ENCODE measurements at places on chromosomes 11 and 22.
A peak's percentile ranks its signal among the peaks of the same experiment; 100 is the strongest.

DNA sequence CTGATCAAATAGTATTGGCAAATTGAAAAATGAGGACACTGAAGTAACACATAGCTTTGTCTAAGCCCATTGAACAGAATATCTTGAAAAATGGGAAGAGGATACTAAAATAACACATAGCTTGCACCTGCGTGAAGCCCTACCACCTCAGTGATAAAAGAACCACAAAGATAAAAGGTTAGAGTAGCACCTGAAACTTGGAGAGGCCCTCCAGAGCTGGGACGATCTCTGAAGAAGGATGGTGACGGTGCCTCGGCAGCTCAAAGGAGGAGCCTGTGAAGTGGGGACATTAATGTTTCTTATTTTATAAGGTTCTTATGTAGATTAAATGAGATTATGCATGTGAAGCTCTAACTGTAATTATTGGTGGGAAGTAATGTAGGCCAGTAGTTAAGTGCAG, 23.1 kb upstream of the ARHGAP42 start:
- DNase-seq = no peak

DNA sequence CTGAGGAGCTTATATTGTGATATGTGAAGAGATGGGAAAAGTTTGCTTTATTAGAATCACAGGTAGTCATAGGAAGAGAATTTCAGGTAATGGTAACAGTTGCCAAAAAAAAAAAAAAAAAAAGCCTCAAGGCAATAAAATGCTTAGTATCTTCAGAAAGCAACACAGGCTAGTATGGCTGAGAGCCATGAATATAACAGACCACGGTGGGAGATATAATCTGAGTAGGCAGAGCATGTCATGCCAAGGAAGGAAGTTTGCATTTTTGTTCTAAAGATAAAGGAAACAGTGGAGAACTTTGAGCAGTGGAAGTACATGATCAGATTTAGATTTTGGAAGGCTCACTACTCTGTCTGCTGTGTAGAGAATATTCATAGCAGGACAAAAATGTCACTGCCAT, 211.4 kb downstream of the ETS1 start:
- no peak for DNase-seq

- DNase-seq = no peak
Observed at GRCh38 chr22:44338177-44338810, 25.5 kb upstream of the SHISAL1 start.

- DNase-seq = peak; percentile 5
Observed at GRCh38 chr11:65653229-65654225, 9.2 kb downstream of the RELA start.

GRCh38 chr11:78807351-78807750, 232.7 kb upstream of the NARS2 start:
- DNase-seq = no peak

DNA sequence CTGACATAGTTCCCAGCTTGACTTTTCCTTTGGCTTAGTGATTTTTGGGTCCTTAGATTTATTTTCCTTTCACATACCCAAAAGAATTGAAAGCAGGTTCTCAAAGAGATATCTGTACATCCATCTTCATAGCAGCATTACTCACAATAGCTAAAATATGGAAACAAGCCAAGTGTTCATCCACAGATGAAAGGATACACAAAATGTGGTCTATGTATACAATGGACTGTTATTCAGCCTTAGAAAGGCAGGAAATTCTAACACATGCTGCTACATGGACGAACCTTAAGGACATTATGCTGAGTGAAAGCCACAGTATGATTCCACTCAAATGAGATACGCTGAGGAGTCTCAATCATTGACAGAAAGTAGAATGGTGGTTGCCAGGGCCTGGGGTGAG, 171.8 kb downstream of the IGLL1 start:
- DNase-seq = no peak

GRCh38 chr11:72947229-72947628, 133.0 kb downstream of the ATG16L2 start:
- DNase-seq = no peak

- no peak for DNase-seq
Observed at GRCh38 chr11:67562963-67563704, 20.5 kb upstream of the GSTP1 start.

DNA sequence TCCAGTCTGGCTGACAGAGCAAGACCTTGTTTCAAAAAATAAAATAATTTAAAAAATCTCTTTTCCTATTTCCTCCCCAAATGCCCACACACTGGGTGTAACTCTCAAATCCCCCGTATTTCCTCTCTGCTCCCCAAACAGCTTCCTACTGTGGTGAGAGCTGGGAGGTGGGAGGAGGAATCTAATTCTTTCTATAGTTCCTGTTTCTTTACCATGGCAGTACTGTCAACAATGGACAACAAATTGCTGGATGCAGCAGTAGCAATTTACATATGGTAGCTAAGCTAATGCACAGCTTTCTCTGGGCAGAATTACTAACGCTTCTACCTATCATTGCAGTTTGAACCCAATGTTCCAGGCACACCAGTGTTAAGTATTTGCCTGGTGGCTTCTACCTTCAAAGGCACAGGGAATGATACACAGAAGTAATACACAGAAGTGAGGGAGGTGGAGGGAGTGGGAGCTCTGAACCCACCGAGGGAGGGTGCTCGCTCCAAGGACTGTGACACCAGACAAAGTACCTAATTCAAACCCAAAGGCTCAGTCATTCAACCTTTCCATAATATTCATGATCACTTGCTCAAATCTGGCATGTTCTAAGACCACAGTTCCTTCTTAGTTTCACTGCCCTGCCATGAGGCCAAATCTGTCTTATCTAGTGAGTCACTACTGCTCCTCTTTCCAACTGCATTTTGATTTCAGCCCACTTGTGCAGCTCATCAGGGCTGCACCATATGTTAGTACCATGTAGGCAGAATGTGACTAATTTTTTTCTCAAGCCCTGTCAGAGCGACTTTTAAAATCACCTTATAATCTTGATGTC, 37.9 kb downstream of the CELF1 start:
- peak; percentile 38 for DNase-seq

DNA sequence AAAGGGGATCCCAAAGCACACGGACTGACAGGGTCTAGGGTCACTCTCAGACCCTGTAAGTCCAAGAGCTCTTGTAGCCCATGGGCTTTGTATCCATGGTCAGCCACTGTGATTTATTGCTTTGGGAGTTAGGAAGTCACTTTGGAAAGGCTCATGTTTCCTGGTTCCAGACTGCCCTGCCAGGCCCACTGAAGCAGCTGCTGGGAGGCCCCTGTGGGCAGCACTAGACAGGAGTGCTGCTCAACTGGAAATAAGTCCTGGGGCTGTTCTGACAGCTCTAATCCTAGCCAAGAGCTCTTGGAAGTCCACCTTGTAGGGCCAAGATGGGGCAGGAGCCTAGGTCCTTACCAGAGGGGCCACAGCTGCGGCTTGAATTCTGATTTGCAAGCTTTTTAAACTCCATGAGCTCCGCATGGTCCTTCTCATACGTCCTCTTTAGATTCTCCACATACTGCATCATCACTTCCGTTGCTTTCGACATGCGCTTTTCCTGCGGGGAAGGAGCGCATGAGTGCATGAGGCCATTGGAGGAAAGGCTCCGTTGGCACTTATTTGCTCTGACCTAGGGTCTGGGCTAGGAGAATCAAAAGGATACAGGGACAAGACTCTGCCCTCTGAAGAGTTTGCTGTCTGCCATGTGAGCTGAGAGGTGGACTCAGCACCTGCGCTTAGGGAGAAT, 32.2 kb upstream of the LYVE1 start:
- DNase-seq = no peak

- no peak for DNase-seq
Observed at GRCh38 chr11:114008331-114008730, 33.4 kb downstream of the HTR3A start.

DNA sequence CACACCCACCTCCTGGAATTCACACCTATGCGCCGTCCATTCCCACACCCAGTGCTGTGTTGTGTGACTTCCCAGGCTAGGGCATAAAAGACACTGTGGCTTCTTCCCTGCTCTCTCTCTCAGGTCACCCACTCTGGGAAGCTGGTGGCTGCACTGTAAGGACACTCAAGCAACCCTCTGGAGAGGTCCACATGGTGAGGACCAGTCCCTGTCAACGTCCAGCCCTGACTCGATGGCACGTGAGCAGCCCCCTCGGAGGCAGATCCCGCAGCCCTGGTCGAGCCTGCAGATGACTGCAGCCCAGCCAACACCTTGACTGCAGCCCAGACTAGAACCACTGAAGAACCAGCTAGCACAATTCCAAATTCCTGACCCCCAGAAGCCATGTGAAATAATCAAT, 16.2 kb downstream of the CBX7 start:
- DNase-seq = no peak

DNA sequence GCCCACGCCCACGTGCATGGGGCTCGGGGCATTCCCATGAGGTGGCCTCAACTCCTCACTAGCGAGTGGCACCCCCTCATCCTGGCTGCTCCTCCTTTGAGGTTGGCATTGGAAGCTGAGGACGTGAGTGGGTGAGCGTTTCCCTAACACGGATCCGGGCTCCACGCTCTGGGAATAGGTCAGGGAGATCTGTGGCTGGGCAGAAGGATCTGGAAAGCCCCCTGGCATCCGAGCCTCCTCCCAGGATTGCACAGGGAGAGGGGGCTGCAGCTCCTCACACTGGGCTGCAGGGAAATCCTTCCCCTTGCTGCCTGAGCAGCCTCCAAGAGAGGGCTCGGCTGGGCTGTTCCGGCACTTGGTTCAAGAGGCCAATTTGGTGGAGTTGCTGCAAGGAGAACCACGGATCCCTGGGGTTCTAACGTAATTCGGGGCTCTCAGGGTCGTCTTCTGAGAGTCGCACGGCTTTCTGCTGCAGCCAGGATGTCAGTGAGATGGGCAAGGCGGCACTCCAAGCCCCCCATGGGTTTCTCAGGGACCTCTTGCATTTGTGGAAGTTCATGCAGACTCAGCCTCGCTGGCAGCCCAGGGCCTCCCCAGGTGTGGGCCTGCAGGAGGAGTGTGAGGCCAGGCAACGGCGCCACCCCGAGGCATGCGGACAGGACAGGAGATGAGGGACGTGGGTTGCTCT, 1119.0 kb downstream of the BRD1 start:
- DNase-seq = no peak

GRCh38 chr11:83039566-83039965, 32.1 kb downstream of the RAB30 start:
- no peak for DNase-seq

- DNase-seq = no peak
Observed at GRCh38 chr11:67635231-67635521, 4.4 kb downstream of the TBX10 start.

DNA sequence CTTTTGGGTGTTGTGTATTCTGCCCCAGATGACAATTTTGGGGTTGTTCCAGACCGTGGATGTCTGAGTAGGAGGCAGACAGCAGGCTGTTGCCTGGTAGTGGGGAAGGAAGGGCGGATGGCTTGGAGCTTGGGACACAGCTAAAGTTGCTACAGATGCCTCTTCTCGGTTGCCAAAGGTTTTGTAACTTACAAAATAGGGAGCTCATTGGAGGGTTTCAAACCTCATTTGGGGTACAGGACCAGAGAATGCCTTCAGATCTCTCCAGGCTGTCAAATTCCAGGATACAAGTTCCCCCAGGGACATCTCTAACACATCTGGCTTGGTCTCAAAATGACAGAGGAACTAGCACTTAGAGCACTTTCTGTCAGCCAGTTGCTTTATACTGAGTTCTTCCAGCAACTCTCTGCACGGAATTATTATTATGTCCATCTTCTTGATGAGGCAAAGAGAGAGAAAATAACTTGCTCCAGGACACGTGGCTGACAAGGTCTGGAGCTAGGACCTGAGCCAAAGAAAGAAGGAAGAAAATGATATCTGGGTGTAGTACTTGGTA, 56.0 kb downstream of the SLC1A2 start:
- no peak for DNase-seq

Measured in GM06990 (cell line).